ENCODE measurements at places on chromosomes 11 and 22.

GRCh38 chr11:30914143-30914762 lies 328.1 kb upstream of the MPPED2 start:
- DNase-seq = no peak

DNA sequence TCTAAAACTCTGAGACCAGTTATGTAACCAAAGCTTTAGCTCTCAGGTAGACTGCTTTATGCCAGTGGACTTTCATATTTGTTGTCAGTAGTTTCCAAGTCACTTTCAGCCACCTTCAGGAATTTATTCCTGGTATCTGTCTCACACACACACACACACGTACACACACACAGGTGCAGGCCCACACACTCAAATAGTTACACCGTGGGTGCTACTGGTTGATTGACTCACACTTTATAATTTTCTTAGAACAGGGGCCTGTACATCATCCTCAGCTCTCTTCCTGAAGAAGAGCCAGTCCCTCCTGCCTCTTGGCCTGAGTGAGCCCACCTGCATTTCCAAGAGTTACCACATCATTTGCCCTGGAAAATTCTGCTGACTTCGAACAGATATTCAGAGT lies 555.2 kb downstream of the SOX6 start:
- no peak for DNase-seq

GRCh38 chr11:15258433-15259165 lies 143.9 kb downstream of the INSC start:
- DNase-seq = no peak

DNA sequence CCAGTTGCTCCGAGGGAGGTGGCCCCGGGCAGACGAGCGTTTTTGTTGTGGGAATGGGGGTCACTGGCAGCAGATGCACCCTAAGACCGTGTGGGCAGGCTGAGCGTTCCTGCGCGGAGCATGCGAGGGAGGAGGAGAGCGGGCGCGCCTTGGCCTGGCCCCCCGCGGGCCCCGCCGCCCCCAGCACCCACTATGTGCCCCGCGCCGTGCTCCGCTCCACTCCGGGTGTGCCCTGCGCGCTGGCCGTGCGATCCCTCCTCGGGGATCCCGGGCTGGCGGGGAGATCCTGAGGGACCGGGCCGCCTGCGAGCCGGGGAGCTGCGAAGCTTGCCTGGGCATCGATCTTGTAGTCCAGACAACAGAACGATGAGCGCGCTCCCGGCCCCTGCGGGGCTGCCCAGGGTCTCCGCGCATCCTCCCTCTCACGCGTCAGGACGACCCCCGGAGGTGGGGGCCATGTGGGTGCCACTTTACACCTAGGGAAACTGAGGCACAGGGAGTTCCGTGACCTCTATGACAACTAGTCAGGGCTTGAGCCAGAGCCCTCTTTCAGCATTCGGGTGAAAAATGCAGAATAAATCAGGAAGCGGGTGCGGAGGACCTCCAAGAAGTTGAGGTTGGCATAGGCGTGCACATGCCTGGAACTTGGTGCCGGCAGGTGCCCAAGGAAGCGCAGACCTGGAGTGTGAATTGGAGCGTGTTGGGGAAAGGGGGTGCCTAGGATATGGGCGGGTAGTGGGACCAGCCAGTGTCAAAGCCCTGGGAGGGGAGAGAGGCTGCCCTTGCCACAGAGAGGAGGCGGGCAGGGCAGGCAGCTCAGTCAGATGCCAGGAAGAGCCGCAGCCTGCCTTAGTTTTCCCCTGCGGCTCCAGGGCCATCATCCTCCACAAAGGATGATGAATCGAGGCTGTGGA lies 1.3 kb upstream of the KMT5B start:
- no peak for DNase-seq

- DNase-seq = no peak
These were observed 1.3 kb downstream of the SRRD start for GRCh38 chr22:26485013-26485412.

- no peak for DNase-seq
These were observed 38.2 kb downstream of the FAM168A start for GRCh38 chr11:73559743-73560142.

DNA sequence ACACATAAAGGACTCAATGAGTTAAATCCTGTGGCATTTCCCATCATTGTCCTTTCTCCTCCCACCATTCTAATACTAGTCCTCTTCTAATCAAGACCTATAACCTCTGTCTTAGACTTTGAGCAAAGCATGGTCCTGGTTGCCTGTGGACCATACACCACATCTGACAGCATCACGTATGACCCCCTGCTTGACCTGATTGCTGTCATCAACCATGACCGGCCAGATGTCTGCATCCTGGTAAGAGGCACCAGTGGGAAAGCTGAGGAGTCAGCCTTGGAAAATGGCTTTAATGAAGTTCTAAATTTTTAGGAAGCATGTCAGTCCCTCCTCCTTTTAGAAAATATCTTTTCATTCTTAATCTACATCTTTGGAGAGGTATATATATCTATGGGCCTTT lies 25.8 kb downstream of the POLA2 start:
- DNase-seq = no peak

GRCh38 chr11:99461913-99462312 lies 441.2 kb downstream of the CNTN5 start:
- no peak for DNase-seq

GRCh38 chr11:99098258-99098657 lies 77.5 kb downstream of the CNTN5 start:
- no peak for DNase-seq

GRCh38 chr11:75558939-75559843 lies 2.9 kb upstream of the SERPINH1 start:
- DNase-seq = no peak

- DNase-seq = no peak
These were observed 4.4 kb downstream of the TRIOBP start for GRCh38 chr22:37701141-37701786.

DNA sequence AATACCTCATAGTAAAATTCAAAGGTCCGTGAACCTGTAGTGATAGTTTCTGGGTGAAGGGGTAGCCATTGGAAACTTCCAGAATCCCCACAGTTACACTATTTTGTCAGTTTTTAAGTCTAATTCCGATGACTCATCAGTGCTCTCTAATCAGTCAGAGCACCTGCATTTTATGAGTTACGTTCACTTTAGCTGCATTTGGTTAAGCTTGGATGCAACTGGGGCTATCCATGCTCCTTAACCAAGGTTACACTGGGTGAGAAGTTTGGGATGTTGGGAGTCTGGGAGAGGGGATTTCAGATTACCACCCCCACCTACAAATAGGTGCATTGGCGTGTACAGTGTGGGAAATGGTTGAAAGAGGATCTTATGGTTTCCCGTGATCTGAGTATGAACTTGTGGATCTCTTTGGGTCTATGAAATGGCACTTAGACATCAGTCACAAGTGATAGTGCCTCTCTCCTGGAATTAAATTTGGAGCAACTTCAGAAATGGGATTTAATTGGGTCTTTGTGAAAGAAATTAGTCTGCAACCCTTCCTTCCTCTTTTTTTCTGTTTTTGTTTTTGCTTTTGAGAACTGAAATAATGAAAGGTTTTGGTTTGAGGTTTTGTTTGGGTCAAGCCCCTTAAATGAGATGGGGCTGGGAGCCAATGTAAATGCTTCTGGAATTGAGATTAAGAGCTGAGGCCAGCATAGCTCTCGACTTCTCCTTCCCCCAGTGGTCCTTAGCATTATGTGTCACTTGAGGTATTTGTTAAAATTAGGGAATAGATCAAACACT lies 31.5 kb downstream of the EHF start:
- no peak for DNase-seq

- DNase-seq = no peak
These were observed 35.4 kb upstream of the SERPIND1 start for GRCh38 chr22:20738394-20739089.

GRCh38 chr11:97143463-97143862 lies 753.6 kb downstream of the JRKL start:
- DNase-seq = no peak

DNA sequence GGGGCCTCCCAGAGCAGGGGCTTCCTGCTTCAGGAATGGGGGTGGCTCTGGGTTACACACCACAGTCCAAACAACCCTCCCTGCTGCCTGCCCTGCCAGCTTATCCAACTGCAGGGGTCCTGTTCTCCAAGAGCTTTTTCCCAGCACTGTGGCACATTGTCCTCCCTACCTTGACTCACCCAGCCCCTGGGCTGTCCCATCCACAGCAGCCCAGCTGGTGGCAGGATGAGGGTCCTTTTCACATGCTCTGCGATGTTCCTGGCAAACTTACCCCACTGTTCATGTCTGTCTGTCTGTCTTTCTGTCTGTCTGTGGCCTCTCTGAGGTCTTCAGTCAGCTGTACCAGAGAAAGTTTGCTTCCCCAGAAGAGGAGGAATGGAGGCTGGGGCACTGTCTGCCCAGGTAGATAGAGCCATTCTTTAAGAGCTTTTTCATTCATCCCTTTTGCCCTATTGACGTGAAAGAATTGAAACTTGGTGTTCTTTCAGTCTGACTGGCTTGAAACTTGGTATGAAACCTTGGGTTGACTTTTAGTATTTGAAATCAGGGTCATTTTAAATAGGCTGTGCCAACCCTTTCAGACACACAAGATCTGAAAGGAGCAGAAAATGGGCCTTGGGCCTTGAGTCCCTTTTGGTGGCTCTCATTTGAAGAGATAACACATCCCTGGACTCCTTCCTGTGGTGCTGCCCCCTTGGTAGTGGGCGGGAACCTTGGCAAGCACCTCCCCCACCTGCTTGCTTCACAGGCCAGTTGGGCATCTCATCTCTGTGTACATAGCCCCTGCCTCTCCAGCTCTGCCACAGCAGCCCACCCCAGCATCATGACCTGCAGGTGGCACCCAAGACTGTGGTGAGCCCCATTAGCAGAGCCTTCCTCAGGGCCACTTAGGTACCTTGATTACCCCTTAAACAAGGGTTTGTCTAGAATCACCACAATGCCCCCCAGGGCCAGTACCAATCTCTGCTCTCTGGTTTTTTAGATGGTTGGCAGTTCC lies 74.6 kb upstream of the SUSD2 start:
- DNase-seq = no peak

DNA sequence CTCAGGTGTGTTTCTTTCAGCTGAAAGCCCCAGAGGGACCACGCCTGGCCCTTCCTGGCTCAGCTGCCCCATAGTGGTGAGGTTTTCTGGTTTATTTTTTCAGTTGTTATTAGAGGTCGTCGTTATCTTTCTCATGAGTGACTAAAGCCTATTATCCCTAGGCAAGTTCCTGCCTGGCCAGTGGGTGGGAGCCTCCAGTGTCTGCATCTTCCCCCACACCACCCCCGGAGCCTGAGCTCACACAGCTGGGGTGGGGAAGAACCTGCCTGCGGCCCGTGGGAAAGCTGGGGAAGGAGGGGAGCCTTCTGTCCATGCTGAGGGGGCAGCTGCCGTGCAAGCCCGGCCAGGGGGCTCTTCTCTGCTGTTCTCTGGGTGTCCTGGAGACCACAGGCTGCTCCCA lies 24.3 kb upstream of the PPFIA1 start:
- DNase-seq = no peak

DNA sequence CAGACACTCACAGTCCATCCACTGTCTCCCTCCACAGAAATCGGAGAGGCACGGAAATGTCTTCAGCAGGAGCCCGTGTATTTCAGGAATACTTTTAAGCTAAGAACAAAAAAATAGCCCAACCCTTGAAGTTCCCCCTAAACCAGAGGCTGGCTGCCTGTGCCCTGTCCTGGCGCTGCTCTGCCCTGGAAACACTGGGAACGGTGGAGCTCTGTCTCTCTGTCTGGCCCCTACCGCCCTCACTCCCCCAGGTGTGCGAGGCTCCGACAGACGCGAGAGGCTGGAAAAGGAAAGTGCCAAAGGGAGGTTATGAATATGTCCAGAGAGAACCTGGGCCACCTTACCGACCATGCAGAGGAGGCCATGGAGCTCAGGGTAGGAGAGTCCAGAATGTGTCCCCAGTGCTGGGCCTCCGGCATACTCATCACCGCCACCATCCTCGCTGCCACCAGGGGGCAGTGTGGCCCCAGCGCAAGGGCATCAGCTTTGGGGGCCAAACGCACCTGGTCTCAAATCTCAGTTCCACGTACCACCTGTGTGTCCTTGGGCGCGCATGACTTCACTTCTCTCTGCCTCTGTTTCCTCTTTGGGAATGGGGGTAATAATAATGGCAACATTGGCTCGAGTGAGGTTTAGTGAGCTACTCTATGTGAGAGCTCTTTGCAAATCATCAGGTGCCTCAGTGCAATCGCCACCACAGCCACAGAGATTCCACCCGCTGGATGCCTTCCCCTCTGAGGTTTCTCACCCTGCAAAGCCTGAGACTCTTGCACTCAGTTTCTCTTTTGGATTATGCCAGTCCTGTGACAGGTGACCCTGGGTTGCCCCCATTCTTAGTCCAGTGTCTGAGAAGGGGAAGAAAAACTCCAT lies 10.4 kb upstream of the SLCO2B1 start:
- peak; percentile 70 for DNase-seq

DNA sequence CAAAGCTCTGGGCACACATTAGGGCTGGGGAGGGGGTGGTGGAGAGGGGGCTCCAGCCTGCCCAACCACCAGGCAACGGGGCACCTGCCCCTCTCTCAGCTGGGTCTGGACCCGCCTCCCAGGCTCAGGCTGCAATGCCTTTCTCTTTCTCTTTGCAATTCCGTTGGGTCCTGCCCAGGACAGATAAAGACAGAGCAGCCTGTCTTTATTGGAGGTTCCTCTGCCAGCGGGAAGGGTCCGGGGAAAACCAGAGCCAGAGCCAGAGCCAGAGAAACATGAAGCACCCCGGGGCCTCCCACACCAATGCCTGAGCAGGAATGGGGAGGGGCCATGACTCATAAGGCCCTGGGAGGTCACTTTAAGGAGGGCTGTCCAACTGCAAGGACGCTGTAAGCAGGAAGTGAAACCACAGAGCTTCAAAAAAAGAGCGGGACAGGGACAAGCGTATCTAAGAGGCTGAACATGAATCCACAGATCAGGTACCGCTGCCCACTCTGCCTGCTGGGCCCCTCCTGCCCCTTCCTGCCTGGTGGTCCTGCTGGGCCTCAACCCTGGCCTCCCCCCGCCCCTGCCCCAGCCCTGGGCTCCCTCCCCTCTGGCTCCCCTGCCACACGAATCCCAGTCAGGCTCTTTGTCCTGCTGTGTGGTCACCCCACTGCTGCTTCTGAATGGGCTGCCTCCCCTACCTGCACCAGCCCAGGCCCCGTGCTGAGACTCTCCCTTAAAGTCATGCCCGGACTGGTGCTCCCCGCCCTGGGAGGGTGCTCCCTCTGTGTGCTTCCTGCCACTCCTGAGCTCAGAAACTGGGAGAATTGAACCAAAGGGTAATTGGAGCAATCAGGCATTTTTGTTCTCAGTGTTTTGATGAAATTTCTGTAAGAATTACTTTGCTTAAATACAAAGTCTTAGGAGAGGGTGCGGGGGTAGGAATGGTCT lies at the start of gene APOBEC3B:
TSS of gene APOBEC3B (plus strand) at position 356 of the 936 bp plus-strand sequence. CDS start at position 463, 107 bp downstream.
- peak; percentile 7 for DNase-seq

DNA sequence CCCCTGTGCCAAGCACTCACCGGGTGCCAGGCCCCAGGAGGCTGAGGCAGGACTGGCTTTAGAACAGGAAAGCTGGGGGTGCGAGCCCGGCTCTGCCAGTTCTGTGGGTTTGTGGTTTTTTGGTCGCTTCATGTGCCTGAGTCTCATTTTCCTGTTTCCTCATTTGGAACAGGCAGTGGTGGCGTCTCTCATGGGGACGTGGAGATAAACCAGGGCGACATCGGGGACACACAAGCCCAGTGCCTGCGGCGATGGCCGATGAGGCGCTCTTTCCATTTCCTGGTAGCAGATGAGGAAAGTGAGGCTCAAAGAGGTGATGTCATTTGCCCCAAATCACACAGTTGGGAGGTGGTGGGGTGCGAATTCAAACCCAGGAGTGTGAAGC lies 20.8 kb upstream of the CHKA start:
- no peak for DNase-seq

- no peak for DNase-seq
These were observed 2.6 kb downstream of the CNTF start for GRCh38 chr11:58625086-58625485.

GRCh38 chr22:26977741-26978376 lies 320.5 kb downstream of the MIAT start:
- no peak for DNase-seq

GRCh38 chr11:24779791-24780190 lies 282.9 kb downstream of the LUZP2 start:
- DNase-seq = no peak
